Thoracic aorta (tissue), 2 donors: ENCODE measurements at places on chromosomes 6 and 20.

DNA sequence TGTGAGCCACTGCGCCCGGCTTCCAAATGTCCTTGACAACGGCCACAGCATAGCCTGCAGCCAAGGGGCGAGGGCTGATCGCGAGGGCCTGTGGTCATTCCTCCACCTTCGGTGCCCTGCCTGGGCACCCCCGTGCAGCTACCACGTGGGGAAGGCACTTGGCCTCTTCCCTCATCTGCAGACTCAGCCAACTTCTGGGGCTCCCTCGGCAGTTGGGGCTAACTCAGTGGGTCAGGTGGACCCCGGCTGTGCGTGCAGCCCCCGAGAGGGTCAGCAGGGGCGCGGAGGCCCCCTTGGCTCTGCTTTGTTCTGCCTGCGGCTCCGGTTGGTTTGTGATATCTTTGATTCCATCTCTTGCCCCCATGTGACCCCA lies 52.9 kb upstream of the BHLHE23 start:
- DNase-seq = no peak

DNA sequence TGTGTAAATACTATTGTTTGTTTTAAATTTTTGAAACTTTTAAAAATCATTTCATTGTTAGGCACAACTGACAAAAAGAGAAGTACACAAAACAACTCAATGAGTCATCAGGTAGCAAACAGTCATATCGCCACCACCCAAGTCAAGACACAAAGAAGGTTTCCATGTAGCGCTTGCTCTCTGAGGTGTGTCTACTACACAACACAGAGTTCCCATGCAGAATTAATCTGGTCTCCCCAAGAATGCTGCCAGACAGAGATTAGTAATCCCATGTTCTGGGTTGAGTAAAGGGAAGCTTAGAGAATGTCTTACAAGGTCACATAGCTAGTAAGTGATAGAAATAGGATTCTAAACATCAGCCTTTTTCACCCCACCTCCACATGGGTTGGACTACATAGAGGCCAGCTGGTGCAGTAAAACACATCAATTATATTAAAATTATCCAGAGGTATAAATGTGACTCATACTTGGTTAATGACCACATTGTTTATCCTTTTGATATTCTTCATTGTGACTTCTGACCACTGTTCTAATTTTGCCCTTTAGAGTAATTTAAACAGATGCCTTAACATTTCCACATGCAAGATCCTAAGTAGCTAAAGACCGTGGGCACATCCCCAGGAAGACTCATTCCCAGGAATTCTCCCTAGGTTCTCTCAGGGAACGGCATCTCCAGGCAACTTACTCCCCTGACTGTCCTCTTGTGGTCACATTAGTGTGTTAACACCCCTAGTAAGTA lies 413.5 kb downstream of the PRKN start:
- no peak for DNase-seq

- DNase-seq = no peak
Measured at GRCh38 chr20:38811769-38812168, 6.3 kb downstream of the PPP1R16B start.

- no peak for DNase-seq
Measured at GRCh38 chr20:34049897-34050695, 56.4 kb downstream of the RALY start.

DNA sequence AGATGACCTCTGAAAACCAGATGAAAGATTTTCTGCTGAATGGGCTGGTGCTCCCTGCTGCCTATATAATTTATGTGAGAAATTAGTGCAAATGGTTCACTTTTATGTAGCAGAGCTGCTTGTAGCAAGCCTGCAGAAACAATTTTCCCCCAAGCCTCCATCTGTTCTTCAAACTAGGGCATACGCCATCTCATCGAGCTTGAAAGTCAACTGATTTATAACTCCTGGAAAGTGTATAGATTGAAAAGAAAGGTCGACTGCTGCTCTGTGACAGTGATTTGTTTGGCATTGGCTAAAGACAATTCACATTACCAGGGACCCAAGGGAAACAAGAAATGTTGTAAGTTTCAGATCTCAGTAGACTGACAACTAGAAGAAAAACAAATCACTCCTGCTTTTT lies 93.3 kb downstream of the PACRG start:
- no peak for DNase-seq

GRCh38 chr6:20403766-20404640 lies 2.3 kb downstream of the E2F3 start:
- no peak for DNase-seq

- DNase-seq = no peak
Measured at GRCh38 chr6:15137086-15137485, 108.8 kb upstream of the JARID2 start.

GRCh38 chr6:31396422-31397152 lies 6.8 kb upstream of the MICA start:
- no peak for DNase-seq
